A549 treated with CORT108297 at 1 μM for 4 hours (cell line): ENCODE measurements at places on chromosomes 3 and 15. TPM values are rescaled to one million over a fixed set of nuclear protein-coding genes. Genes with fewer than 3 reads are reported as not detected.

Gene IGSF10
- 0.35 to 0.78 TPM (median 0.53 TPM) in 5 replicates for total RNA-seq

Gene MYO1E
- total RNA-seq: 168 to 269 TPM (median 226 TPM) in 5 replicates

Gene IMPG2
- total RNA-seq: 0.01 TPM in 1 of 5 replicates, not detected in the others

Gene FGF12
- 0.51 to 0.69 TPM (median 0.60 TPM) in 5 replicates for total RNA-seq

Gene SIDT1
- 0.47 to 0.69 TPM (median 0.53 TPM) in 5 replicates for total RNA-seq

Gene INSYN1
- total RNA-seq: 1.3 to 1.8 TPM (median 1.5 TPM) in 5 replicates

Gene APOD
- 0.50 to 1.1 TPM (median 0.58 TPM) in 5 replicates for total RNA-seq

Gene IQCF5
- not detected in 5 replicates for total RNA-seq

Gene C3orf85
- total RNA-seq: not detected in 5 replicates

Gene CCR9
- not detected in 5 replicates for total RNA-seq

Gene FBXW12
- not detected in 5 replicates for total RNA-seq

Gene CD96
- 0.02 TPM in 1 of 5 replicates, not detected in the others for total RNA-seq

Gene AQR
- total RNA-seq: 27.3 to 33.4 TPM (median 30.8 TPM) in 5 replicates

Gene IGDCC3
- 0.05 to 0.16 TPM (median 0.10 TPM) in 4 of 5 replicates, not detected in the other for total RNA-seq

Gene TGM4
- total RNA-seq: 0.03 to 0.10 TPM (median 0.04 TPM) in 5 replicates

Gene IL17RB
- 0.77 to 1.1 TPM (median 0.85 TPM) in 5 replicates for total RNA-seq

Gene MTFMT
- total RNA-seq: 25.0 to 28.1 TPM (median 26.6 TPM) in 5 replicates

Gene U2SURP
- total RNA-seq: 70.4 to 115 TPM (median 84.6 TPM) in 5 replicates

Gene PAK6
- 0.15 to 0.39 TPM (median 0.22 TPM) in 5 replicates for total RNA-seq

Gene MCF2L2
- 0.03 to 0.38 TPM (median 0.10 TPM) in 5 replicates for total RNA-seq
